ENCODE measurements at places on chromosomes 6 and 20. TPM values are rescaled to one million over a fixed set of nuclear protein-coding genes. Genes with fewer than 3 reads are reported as not detected.

GRCh38 chr6:142707255-142707654 is 237.7 kb downstream of the HIVEP2 start:
- no peak for DNase-seq

The PRRT1 gene
- 4.0 TPM for polyA plus RNA-seq

DNA sequence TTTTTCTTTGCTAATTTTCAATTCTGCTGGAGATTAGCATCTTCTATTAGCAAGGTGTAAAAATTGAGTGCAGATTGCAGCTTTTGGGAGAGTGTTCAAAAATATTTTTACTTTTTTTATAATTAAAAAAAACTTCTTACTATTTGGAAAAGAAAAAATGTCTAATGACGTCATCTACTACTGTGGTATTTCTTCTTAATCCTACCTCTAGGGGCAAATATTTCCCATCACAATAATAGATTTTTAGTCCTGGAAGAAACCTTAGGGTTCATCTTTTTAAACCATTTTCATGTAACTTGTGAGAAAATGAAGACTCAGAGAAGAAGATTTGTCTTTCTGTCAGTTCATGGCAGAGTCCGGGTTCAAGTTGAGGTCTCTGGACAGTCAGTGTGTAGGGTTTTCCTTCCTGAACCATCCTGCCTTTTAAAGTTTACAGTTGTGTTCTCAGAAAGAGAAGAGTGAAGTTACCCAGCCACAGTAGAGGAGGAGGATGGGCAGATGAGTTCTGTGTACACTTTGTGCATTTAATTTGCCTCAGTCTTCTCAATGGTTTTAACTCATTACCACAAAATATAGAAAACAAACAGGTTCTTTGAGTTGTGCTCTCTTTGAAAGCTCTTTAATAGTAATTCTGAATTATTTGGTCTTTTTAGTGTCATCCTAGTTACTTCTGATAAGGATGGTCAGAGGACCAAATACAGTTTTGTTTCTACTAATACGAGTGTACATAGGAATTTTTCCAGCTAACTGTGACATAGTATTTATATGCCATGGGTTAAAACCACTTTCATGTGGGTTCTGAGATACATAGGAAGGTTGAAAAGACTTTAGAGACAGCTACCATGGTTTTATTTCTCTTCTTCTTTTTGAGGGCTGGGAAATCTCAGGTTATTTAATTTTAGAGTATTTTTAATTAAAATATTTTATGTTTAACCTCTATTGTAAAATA is 184.7 kb downstream of the CDKAL1 start:
- no peak for DNase-seq

DNA sequence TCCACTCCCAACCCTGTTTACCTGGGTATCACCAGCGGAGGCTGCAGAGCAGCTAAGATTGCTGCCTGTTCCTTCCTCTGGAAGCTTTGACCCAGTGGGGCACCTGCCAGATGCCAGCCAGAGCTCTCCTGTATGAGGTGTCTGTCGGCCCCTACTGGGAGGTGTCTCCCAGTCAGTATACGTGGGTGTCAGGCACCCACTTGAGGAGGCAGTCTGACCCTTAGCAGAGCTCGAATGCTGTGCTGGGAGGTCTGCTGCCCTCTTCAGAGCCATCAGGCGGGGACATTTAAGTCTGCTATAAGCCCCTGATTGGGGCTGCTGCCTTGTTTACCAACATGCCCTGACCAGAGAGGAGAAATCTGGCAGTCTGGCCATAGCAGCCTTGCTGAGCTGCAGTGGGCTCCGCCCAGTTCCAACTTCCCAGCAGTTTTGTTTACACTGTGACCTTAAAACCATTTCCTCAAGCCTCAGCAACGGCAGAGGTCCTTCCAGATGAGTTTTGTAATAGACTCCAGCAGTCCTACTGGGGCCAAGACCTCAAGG is 2.8 kb downstream of the RAET1E start:
- DNase-seq, result no peak

DNA sequence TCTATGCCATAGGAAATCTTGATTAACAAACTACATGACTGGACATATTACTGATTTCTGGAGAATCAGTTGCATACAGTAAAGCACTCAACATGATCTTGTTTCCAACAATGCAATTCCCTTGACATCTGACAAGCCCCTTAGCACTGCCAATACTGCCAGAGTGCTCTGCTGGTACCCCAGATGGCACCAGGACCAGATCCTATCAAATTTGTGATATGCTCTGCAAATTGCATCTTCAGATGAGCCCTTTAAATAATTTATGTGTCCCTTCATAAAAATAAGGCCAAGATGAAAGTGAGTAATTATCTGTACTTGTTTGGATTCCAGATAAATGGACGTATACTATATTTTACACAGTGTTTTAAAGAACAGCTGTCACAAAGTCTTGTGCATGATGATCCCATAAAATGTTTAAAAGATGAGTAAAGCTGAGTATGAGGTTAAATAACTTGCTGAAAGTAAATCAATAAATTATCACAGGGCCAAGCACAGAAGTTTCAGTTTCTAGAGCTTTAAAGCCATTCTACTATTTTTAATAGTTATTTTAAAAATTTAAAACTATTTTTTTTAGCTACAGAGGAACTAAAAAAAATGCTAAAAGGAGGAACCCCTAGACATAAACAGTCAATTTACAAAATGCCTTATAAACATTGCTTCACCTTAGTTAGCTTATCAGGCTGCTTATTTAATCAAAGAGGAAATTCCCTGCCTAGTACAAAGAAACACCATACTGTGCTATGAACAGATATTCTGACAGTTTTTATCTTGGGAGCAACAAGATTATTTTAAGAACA is 42.1 kb downstream of the NUDT3 start:
- DNase-seq, result no peak

- DNase-seq, result peak; percentile 14
Measured at GRCh38 chr6:105793130-105793529, 293.0 kb upstream of the PRDM1 start.

The FUT9 gene
- polyA plus RNA-seq, result 0.06 TPM

DNA sequence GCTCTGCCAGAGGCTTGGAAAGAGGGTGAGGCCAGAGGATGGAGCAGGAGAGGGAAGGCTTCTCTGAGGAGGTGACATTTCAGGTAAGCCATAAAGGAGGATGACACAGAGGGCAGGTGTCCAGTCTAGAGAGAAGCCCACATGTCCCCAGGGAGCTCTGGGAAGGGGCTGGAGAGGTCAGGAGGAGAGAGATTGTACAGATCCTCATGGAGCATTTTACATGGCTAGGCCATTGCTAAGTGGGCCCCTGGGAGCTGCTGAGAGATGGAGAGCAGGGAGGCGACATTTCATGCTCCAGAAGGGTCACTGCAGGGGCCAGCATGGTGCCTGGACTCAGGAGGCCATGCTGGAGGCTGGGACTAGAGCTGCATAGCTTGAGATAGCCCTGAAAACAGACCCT is 124.5 kb downstream of the TOX2 start:
- peak; percentile 28 for DNase-seq

The PRDM13 gene
- not detected for polyA plus RNA-seq

DNA sequence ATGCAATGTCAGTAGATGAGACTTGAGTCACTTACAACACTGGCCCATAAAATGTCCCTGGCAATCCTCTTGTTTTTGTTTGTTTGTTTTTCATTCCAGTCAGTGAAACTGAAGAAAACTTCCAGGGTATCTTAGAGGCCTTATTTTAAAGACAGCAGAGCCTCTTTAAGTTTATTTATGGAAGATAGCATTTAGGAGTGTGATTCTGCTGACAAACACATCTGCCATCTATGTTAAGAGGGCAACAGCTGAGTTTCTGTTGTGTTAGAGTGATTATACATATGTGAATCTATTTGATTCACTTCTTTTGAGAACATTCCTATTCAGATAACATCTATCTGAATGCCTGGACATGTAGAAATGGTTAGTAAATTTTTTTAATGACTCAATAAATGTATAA is 812.6 kb downstream of the TENT5A start:
- DNase-seq, result no peak

GRCh38 chr20:199996-200395 is 10.5 kb upstream of the DEFB128 start:
- no peak for DNase-seq

DNA sequence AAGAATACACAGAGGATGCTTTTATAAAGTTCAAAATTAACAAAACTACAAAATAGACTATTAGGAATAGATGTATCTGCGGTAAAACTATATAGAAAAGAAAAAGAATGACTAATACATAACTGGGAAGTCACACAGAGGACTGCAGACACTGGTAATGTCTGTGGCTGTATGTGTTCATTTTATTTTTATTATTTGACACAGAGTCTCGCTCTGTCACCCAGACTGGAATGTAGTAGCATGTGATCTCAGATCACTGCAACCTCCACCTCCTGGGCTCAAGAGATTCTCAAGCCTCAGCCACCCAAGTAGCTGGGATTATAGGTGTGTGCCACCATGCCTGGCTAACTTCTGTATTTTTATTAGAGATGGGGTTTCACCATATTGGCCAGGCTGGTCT is 38.9 kb downstream of the ESF1 start:
- no peak for DNase-seq

- no peak for DNase-seq
Measured at GRCh38 chr6:166308033-166308768, at the start of gene PRR18. TSS of gene PRR18 (minus strand) at chr6:166308392. CDS start at chr6:166308142, 250 bp downstream.

DNA sequence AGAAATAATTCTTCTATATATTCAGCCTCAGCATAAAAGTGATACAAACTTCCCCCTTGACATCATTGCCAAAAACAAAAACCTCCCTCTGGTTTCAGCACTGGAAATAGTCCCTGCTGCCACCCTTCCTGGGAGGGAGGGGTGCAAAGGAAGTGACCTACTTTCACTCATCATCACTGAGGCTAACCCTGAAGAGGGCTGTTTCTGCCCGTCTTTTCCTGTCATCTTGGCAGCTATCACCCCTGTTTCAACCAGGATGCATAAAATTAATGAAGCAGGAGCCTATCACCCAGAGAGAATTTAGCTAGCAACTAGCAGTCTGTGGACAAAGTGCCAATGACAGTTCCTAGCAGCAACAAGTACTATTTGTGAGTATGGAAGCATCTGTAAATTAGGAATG is 397.8 kb downstream of the LAMA2 start:
- no peak for DNase-seq

GRCh38 chr6:16437095-16437494 is 198.7 kb downstream of the GMPR start:
- no peak for DNase-seq

DNA sequence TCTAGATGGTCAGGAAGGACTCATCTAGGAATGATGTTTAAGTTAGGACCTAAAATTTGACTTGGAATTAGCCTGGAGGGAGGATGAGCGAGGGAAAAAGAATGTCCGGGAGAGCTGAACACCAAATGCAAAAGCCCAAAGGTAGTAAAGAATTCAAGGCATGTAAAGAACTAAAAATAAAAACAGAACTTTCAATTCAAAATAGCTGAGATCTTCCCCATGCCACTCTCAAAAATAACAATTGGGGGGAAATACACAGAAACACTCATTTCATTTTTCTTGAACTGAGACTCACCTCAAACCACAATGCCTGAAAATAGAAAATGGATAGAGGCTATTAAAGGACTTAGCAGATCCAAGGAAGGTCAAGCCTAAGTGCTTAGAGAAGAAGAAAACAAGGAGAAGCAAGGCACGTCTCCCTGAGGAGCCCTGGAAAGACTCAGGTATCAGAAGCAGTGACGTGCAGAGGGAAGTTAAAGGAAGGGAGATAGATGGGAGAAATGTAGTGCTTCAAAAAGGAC is 10.4 kb downstream of the PXT1 start:
- no peak for DNase-seq

DNA sequence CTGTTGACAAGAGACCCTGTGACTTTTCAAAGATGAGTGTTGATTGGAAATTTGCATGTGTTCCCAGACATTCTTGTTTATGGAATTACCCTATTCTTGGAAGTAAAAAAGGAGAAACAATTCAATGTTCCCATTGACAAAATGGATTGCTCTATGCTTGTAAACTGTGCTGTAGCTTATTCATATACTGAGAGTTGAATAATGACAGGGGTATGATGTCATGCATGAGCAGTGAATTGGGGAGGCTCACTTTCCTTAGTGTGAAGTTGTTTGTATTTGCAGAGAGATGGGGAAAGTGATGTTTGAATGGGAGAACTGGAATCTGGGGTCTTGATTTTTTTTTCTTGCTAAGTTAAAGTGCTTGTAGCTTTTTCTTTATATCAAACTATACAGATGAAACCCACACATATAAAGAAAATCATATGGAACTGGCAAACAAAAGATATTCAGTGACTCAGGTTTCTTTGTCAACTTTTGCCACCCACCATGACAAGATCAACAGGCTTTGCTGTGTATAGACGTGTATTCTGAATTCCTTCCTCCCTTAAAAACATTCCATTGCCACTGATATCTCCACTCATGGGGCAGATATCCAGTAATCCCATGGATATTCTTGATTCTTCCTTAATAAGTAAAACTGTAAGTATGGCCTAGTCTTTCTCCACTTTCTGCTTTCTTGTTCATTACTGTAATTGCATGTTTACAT is 97.8 kb upstream of the JAG1 start:
- no peak for DNase-seq

The HDDC2 gene
- 161 TPM for polyA plus RNA-seq

GRCh38 chr6:89254569-89254968 is 37.4 kb upstream of the GABRR1 start:
- no peak for DNase-seq

The TNXB gene
- 13.3 TPM for polyA plus RNA-seq

DNA sequence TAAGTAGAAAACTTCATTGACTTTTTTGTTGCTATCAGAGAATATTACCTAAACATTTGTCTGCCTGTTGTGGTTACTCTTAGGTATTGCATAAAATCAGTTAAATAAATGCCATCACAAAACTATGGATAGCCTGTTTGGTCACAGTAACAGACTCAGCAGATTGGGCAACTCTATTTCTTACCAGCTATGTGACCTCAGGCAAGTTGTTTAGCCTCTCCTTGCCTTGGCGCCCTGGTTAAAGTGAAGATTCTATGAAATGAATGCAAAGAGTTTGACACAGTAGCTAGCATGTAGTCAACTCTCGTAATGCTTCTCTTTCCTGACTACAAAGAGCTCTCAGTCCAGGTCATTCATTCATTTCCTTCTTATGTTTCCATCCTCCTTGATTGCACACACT is 82.5 kb upstream of the ID4 start:
- no peak for DNase-seq

DNA sequence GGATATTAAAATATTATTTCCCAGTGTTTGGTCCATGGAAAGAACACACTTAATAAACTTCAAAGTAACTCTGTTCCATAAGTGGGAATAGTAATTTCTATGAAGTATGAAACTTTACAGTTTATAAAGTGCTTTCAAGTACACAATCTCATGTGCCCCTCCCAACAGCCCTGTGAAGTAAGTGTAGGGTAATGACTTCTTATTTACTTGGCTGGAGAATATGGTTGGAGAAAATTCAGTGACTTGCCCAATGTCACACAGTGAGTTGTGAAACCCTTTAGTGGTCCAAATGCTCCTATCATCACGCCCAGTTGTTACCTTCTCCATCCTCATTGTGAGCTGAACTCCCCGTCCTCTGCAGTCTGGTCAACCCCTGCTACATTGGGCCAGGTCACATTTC is 141.2 kb downstream of the PDE7B start:
- DNase-seq, result no peak

Measured in kidney (tissue), 22 donors.